Central memory CD4-positive, alpha-beta T cell (primary cell): ENCODE measurements at places on chromosomes 7 and 10.

DNA sequence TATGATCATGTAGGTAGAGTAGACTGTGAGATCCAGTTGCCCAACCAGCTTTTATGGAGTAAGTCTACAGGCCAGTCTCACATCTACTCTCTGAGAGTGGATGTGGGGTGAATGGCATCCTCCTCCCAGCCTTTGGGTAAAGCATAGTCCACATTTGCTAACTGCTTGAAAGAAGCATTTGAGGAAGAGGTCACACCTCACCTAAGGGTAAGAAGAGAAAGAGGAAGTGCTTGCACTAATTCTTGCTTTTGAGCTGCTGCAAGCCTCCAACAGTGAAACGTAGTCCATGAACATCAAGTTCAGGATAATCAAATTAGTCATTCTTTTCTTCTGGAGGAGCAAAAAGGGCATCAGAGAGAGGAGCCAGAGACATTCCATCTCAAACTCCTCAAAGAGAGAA, 93.9 kb upstream of the AGR3 start:
- no peak for DNase-seq

- peak; percentile 46 for DNase-seq
Observed at GRCh38 chr7:6106140-6106904, 75.1 kb downstream of the ANKRD61 start.

DNA sequence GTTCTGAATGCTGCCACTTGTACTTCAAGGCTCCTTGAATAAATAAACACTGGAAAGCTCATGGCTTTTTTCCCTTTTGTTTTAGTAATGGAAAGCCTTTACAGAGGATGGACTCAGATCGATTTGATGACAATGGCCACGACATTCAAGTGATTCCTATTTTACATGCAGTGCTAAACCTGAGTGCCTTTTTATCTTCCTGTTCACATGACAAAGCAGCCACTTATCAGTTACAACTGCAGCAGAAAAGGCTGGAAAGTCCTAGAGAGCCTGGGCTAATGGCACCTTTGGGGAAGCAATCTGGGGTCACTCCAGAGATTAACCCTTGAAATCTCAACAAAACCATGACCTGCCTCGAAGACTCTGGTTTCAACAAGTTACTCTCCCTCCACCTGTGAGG, 249.0 kb upstream of the AUTS2 start:
- DNase-seq = no peak

- peak; percentile 53 for DNase-seq
Observed at GRCh38 chr7:23277359-23277989, 21.7 kb upstream of the MALSU1 start.

- DNase-seq = no peak
Observed at GRCh38 chr10:113063043-113063967, 113.3 kb downstream of the TCF7L2 start.

DNA sequence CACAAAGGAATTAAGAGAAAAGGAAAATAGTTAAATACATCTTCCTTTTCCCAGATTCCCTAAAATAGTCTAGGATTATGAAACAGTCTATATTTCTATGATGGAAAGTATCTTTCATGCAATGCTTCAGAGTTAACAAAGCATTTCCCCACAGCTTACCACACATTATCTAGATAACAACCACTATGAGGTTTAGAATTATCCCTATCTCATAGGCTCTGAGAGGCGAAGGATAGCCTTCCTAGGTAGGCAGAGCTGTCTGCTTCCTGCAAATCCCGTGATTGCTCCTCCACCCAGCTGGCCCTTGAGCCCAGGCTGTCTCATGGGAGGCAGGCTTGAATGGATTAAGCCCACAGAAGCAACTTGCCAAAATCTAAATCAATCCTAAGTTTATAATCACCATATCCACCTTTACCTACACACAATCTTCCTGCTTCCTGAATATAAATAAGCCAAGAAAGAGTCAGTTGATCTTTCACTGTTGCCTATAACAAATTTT, 321.4 kb upstream of the AOAH start:
- no peak for DNase-seq

DNA sequence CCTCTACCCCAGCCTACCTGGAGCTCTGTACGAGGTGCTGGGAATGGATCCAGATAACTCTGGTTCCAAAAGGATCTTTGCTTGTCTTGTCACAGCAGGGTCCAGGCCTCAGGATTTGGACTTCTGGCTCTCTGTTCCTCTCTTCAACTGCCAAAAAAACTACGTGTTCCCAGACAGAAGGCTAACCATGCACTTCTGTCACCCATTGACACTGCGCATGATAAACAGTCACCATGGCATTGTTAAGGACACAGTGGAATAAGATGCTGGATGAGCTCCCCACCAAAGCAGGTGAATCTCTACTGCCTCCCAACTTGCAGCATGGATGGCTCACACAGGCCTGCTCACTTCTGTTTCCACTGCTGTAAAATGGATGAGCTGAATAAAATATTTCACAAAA, 637.9 kb downstream of the TNS3 start:
- no peak for DNase-seq

DNA sequence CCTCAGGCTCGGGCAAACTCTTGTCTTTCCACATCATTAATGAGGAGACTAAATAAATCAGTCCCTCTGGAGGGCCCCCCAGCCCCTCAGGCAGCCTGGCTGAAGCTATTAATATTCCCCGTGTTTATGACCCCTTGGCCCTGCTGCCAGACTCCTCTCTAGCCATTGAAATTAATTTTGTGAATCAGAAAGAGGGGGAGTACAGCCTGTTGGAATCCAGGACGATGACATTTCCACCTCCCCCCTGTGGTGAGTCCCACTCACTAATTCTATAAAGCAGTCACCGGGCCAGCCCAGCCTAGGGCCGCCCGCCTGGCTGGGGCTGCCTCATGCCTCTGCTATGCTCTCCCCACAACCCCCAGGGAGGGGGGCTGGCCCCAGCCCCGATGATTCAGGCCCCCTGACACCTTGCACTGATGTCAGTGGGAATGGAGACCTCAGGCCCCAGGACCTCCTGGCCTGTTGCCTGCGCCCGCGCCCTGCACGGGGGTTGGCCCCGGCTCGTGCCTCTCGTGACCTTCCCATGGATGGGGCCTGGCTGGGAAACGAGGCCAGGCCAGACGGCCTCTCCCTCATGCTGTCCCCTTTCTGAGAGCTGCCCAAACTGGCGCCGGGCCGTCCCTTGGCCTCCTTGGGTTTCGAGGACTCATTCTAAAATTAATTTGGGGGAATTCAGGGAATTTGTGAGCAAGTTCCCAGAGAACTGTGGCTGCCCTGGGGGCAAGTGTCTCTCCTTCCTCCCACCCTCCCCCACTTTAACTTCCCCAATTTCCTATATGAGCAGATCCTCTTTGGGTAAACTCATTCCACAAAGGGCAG, 34.0 kb downstream of the TMEM270 start:
- DNase-seq = no peak

DNA sequence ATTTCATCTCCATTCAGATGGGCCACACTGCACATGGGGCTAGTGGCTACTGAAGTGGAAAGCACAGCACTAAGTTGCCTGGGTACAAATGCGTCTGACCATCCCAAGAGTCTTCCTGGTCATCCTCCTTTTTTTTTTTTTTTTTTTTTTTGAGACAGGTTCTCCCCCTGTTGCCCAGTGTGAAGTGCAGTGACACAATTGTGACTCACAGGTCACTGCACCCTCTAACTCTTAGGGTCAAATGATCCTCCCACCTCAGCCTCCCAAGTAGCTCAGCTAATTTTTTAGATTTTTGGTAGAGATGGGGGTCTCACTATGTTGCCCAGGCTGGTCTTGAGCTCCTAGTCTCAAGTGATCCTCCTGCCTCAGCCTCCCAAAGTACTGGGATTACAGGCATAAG, 3.4 kb upstream of the TRRAP start:
- no peak for DNase-seq

DNA sequence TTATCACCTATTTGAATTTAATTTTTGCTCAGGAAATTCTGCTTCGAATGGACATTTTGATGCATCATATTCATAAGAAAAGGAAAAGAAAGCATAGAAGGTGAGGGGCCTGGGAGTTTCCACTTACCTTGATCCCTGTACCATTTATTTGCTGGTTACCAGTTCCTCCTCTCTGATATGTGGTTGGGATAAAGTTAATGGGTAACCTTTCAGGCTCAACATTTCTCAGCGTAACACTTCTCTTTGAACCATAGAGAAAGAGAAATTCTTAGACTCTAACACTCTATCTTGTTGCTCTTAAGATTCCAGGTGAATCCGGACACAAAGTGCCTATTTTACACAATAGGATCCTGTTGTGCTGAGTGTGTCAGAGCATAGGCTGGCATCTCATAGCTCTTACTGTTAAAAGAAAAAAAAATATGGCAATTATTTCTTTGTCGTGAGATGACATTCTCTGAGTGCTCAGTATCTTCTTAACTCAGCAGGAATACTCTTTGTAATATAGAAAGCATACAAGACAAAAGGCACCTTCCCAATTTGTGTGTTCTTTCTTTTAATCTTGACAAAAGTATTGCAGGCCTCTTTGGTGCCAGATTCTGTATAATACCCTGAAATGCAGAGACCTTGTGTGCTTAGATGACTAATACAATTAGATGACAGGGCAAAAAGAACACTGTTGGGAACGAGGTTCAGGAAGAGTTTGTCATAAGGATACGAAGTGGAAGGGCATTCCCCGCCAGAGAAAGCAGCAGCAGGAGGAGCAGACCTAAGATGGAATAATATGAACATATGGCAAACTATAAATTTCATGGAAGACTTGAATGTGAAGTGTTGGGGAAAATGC, 689.6 kb downstream of the NRG3 start:
- no peak for DNase-seq

- no peak for DNase-seq
Observed at GRCh38 chr10:62597226-62597625, 207.3 kb upstream of the ADO start.

GRCh38 chr10:12701696-12702095, 299.8 kb downstream of the CCDC3 start:
- no peak for DNase-seq

DNA sequence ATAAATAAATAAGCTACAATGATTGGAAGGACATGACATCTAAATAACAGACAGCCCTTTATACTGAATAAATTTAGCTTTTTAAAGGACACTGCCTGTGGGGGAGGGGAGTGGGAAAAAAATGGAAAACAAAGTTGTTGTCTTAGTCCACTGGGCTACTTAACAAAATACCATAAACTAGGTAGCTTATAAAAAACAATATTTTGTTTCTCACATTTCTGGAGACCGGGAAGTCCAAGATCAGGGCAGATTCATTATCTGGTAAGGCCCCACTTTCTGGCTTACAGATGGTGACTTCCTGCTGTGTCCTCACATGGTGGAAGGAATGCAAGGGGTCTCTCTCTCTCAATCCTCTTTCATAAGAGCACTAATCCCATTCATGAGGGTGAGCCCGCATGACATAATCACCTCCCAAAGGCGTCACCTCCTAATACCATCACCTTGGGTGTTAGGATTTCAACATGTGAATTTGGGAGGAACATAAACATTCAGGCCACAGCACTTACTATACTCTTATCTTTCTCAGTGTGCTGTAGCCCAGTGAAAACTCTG, 43.0 kb downstream of the DNAJC12 start:
- no peak for DNase-seq

- no peak for DNase-seq
Observed at GRCh38 chr10:62719061-62719460, 85.5 kb upstream of the ADO start.

DNA sequence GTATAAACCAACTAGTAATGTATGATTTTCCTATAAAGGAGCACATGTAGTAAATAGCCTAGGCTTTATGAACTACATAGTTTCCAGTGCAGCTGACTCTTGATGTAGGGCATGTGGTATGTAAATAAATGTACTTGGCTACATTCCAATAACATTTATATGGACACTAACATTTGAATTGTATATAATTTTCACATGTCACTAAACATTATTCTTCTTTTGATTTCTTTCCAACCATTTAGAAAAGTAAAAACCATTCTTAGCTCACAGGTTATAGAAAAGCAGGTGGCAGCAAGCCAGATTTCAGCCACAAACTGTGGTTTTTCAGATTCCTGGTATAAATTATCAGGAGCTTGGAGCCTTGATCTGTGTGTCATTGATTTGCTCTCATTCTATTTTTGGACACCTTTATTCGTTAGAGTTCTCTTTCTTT, 1182.0 kb downstream of the CNTNAP2 start:
- DNase-seq = no peak

- DNase-seq = no peak
Observed at GRCh38 chr10:70324339-70324861, 40.6 kb upstream of the NPFFR1 start.

GRCh38 chr7:95298091-95298490, 26.2 kb downstream of the PON1 start:
- DNase-seq = no peak
